ENCODE measurements at places on chromosomes 13 and 19.

DNA sequence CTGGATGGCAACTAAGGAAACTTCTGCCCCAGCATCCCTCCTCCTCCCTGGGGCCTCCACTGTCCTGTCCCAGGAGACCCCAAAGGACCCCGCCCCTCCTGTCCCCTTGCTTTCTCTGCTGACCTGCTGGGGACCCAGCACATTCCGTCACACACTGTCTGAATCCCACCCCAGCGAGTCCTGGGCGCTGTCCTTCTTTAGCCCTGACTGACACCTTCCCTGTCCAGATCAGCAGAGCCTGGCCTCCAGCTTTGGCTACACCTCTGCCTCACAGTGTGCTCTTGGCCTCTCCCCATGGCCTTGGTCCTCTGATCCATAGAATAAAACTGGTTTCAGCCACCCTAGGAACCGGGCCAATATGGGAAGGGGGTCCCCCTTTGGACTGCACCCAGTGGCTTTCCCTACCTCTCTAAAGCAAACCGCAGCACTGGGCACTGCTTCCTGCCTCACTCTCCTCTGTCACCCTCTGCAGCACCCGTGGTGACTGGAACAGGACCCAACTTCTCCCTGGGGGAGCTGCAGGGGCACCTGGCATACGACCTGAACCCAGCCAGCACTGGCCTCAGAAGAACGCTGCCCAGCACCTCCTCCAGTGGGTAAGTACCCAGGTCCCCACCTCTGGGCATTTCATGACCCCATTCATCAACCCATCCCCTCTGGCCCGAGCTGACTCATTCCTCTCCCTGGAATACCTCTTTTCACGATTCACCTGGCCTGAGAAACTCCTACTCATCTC, 46.4 kb downstream of the SMIM24 start:
- no peak for DNase-seq

DNA sequence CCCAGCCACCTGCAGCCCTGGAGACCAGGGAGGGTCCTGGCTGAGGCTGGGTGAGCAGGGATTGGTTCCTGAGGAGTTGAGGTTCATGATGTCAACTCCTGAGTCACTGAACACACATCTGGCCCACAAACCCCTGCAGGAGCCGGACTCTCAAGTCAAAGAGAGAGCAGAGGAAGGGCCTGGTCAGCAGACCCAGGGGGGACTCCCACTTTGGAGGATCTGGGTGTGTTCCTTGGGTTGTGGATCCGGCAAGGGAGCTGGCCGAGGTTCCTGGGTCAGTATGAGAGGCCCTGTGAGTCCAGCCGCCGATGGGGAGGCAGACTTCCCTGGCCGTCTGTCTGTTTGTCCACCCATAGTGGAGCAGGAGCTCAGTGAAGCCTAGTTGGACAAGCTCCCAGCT, 4.0 kb downstream of the SLC7A10 start:
- no peak for DNase-seq

GRCh38 chr13:80551650-80552497, 210.9 kb upstream of the SPRY2 start:
- DNase-seq = no peak

DNA sequence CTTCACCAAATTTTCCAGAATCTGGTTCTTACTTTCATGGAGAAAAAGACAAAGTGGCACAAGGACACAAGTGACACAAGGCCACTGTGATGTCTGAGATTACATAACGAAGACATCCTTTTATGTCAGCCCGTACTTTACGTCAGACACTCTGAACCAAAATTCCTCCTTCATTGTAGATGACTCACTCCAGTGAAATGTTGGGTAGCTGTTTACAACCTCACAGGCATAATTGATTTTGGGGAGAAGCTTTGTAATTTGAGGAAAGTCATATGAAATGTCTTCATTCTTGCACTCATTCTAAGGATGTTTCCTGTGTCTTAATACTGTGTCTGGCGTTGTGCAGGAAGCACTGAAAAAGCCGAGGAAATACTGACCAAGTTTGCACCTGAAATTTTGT, 20.0 kb upstream of the LGALS14 start:
- no peak for DNase-seq

DNA sequence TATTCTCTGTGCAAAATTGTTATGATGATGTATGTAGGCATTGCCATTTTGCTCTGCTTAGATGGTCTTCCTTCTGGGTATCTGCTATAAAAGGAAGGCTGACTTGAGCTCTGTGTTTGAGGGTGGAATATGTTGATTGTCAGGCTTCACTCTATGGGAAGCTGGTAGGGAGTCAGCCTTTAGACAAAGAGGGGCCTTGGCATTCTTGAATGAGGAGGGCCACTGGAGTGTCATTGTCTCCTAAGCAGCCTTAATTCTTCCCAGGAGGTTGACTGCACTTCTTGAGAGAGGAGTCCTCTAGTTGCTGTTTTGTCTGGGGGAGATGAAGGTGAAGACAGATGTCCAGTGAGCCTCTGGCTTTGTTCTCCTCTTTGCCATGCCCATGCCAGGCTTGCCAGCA, 266.8 kb downstream of the KCNRG start:
- DNase-seq = no peak

DNA sequence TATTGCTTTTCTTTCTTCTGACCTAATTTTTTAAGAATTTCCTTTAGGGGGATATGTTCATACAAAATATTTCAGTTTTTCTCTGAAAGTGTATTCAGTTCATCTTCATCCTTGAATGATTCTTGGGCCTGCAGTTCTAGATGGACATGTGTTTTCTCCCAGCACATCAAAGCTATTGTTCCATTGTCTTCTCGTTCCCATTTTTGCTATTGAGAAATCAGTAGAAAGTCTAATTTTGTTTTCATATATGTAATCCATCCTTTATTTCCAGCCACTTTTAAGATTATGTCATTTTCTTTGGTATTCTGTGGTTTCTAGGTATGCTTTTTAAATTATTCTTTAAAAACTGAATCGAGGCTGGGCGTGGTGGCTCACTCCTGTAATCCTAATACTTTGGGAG, 15.8 kb upstream of the GRAMD1A start:
- no peak for DNase-seq

- DNase-seq = no peak
Observed at GRCh38 chr19:8665468-8666213, 33.0 kb downstream of the ACTL9 start.

- DNase-seq = no peak
Observed at GRCh38 chr13:30082391-30082790, 225.0 kb downstream of the KATNAL1 start.

GRCh38 chr13:41203810-41204209, 9.4 kb upstream of the KBTBD7 start:
- DNase-seq = no peak

- DNase-seq = no peak
Observed at GRCh38 chr19:50417111-50418081, 1.3 kb upstream of the SPIB start.

DNA sequence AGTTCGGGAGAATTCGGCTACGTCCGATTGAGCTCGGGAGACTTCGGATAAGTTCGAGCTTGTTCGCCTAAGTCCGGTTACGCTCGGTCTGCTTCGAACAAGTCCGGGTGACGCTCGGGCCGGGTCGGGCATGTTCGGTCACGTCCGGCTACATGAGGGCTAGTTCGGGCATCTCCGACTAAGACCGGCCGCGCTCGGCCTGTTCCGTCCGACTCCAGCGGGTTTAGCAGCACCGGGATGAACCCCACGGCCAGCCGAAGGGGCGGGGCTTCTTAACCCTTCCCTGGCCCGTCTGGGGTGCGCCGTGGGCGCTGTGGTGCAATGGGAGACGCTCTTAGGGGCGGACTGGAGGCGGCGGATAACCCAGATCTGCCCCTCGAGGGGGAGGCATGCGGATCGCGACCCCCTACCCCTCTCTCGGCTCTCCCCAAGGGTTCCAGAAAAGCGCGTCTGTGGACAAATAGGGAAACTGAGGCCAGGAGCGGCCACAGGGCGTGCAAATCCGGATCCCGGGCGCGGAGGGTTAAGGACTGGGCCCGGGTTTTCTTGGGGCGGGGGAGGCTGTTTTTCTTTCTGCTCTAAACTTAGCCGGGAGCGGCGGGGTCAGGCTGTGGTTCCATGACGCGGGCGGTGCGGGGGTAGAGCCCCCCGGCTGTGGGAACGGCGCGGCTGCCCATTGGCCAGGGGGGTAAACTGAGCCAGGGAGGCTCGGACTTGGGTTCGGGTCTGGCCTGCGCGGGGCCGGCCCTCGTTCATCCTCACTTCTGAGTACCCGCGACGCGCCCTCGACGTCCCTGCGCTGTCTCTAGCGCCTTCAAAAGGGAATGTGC, 1.5 kb downstream of the PDE4C start:
- DNase-seq = peak; percentile 65

- no peak for DNase-seq
Observed at GRCh38 chr13:31007417-31007816, 75.0 kb downstream of the TEX26 start.

DNA sequence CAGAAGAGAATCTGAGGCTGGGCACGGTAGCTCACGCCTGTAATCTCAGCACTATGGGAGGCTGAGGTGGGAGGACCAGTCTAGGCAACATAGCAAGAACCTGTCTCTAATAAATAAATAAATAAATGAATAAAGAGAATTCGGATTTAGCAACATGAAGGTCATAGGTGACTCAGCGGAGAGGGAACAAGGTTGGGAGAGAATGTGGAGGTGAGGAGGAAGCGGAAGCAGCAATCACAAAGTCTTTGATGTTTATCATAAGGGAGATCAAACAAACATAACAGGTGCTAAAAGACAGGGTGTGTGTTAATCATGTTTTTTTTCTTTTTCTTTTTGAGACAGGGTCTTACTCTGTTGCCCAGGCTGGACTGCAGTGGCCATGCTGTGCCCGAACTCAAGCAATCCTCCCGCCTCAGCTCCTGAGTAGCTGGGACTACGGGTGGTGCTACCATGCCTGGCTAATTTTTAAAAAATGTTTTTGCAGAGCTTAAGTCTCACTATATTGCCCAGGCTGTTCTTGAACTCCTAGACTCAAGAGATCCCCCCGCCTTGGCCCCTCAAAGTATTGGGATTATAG, 16.3 kb downstream of the PBX4 start:
- no peak for DNase-seq

GRCh38 chr19:1923319-1923718, 17.7 kb upstream of the CSNK1G2 start:
- no peak for DNase-seq

GRCh38 chr19:48095612-48096175, 14.9 kb downstream of the PLA2G4C start:
- no peak for DNase-seq

- DNase-seq = no peak
Observed at GRCh38 chr13:39840201-39840600, 184.7 kb downstream of the COG6 start.

DNA sequence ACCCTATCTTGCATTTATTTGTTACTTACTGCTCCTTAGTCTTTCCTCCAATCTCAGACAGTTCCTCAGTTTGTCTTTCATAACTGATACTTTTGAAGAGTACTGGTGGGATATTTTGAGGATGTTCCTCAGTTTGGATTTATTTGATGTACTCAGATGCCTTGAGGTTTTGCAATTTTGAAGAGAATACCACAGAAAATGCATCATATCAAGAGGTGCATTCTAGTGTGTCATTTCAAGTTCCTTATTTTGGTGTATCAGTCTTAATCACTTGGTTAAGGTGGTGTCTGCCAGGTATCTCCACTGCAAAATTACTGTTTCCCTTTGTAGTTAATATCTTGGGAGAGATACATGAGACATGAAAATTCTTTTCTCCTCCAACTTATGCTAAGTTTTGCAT, 75.1 kb downstream of the URI1 start:
- no peak for DNase-seq

- no peak for DNase-seq
Observed at GRCh38 chr19:12837225-12837624, 1.1 kb upstream of the MAST1 start.

DNA sequence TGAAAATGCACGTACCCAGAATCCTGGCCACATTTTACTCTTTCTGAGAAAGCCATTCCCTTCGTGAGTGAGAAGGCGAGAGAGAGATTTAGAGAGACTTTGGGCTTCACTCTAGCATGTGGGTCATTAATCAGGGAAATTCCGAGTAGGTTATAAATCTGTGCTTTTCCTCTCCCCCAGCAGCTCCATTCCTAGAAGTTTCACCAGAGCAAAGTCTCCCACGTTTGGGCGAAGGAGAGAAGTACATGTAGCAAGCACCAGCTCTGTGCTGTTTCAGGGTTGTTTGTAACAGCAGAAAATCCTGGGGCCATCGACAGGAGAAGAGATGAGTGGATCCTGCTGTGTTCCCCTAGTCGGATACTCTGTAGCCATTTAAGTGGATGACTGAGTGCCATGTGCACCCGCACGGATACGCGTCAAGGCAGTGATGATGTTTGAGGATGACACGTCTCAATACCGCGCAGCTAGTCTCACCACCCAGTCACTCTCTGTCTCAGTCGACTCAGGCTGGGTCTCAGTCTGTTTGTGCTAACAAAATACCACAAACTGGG, 131.8 kb upstream of the PEG3 start:
- DNase-seq = no peak

DNA sequence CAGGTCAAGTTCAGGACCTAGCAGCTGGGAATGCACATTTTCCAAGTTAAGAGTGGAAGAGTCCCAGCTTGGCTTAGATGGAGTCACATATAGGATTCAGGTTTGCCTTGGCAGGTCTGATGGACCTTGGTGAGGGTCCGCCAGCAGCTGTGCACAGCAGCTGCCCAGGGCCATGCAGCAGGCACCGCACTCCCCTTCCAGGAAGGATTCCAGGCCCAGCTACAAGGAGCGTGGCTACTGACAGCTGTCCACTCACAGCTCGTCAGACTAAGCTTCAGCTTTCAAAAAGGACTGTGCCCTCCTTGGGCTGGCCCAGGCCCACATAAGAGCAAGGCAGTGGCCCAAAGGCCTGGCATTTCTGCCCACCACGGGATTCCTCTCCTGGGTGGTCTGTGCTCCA, 68.4 kb downstream of the ALOX5AP start:
- no peak for DNase-seq

- no peak for DNase-seq
Observed at GRCh38 chr19:17512574-17512939, 1.1 kb downstream of the PGLS start.

- no peak for DNase-seq
Observed at GRCh38 chr13:99298056-99298455, 9.1 kb downstream of the GPR183 start.

- DNase-seq = no peak
Observed at GRCh38 chr19:28117143-28117542, 1095.8 kb downstream of the UQCRFS1 start.

DNA sequence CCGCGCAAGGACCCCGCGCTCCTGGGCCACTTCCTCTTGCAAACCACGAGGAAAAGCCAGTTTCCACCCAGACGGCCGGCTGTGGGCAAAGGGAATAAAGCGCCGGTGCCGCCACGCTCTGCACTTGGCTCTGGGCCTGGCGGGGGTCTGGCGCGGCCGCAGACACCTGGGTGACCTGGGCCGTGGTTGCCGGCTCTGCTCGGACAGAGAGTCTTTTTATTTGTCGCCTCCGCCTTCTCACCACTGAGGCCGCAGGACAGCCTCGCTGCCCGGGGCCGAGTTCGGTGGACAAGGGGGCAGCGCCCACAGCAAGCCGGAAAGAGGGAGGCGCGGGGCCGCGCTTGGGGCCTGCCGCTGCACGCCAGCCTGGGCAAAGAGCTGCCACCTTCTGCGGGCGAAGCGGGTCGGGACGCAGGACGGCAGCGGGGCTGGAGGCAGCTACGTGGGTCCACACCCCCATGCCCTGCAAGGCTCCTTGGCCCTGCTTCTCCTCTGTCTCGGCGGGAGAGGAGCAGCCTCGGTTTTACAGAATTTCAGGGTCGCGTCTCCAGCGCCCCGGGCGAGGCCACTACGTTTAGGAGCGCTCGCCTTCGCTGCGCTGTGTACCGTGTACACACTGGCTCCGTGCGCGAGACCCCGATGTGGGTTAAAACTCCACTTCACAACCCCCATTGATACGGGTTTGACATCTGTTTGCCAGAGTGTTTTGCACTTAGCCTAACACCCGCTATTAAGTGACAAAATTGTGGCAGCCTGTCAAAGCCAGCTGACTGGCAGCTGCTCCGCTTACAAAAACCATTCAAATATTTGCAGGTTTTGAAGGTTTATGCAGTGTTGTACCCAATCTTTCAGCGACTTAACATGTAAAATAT, 13.0 kb upstream of the SOX1 start:
- no peak for DNase-seq

Measured in activated T-helper 1 cell treated with Interleukin-2 at 50 U/mL for 16 hours (primary cell).